ENCODE measurements at places on chromosomes 5 and 9.

- DNase-seq = no peak
- no peak overlapping the region for H3K4me3 ChIP-seq
- no peaks in the 10 kb centered on the region for H3K36me3 ChIP-seq
- H3K27ac ChIP-seq = no peak overlapping the region
- no peaks in the 10 kb centered on the region for H3K27me3 ChIP-seq
- H3K4me1 ChIP-seq = no peaks in the 10 kb centered on the region
Measured at GRCh38 chr5:159043590-159043989, 56.1 kb downstream of the EBF1 start.

GRCh38 chr5:180950291-180950949, 38.2 kb upstream of the BTNL3 start:
- H3K4me1 ChIP-seq = no peaks in the 10 kb centered on the region
- H3K4me3 ChIP-seq = no peak overlapping the region
- H3K27ac ChIP-seq = no peak overlapping the region
- peak; percentile 57 for DNase-seq

DNA sequence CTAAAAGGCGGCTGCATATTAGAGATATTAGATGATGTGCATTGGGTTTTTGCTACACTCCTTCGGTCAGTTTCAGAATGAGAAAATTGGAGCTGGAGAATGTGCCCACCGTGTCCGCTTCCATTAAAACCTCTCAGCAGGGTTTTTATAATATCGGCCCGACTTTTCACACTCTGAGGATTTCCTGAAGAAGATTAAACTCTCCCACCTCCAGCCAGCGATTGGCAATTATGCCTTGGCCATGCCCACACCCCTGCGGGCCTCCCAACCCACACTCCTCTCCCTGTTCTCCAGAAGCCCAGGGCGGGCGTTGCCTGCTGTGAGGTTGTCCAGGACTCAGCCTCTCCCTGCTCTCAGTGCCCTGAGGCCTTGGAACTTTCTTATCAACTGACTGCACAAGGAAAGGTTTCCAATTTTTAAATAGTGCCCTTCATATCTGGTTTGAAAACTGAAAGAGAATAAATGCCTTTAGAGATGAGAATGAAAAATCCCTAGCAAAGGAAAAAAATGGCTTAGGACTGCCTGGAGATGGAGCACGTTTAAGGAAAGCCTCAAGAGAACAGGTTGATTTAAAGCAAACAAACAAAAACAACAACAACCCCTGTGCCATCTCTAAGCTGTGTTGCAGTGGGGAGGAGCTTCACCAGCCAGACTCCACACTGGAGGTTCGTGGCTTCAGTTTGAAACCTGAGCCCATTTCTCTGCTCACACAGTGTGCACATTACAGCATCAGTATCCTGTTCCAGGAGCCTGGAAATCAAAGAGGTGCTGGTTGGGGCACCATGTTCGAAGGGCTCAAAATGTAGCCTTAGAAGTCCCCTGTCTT, 292.9 kb downstream of the NSG2 start:
- H3K4me3 ChIP-seq = no peak overlapping the region
- DNase-seq = peak; percentile 62
- H3K36me3 ChIP-seq = no peaks in the 10 kb centered on the region
- H3K4me1 ChIP-seq = peaks cover 30% of the 10 kb centered on the region

DNA sequence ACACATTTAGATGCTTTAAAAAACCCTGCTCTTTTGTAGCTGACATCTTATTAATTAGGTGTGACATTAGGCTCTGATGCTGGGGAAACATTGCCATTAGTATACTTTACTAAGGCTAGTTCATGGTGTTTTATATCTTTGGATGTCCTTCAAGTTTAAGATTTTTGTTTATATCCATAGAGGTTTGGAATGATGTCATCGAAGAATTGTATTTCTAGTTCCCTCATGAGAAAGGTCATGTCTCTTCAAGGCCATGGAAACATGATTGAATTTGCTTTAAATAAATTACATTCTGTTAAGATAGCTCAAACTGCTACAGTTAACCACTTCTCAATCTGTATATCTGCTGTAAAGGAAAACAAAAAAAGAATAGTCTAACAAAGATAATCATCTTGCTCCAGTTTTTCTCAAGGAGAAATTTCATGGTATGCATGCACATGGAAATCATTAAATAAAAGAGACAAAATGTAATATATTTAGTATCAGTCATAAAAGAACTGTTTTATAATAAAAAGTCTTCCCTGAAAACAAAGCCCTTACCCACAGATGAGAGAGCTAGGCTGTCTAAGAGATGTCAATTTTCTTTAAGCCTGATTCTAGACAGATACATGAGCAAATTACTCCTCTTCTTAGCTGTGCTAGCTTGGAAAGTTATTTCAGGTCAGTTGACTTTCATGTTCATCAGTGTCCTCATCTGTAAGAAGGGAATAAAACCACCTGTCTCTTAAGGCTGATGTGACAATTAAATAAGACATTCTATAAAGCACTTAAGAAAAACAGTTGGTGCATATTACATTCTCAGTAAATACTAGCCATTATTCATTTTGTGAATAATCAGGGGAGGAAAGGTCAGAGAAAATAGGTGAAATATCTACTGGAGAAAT, 25.0 kb upstream of the STARD4 start:
- H3K4me1 ChIP-seq = no peaks in the 10 kb centered on the region
- H3K27me3 ChIP-seq = no peaks in the 10 kb centered on the region
- no peak overlapping the region for H3K27ac ChIP-seq
- no peaks in the 10 kb centered on the region for H3K36me3 ChIP-seq

GRCh38 chr5:172281346-172281745, 2.2 kb downstream of the UBTD2 start:
- H3K27me3 ChIP-seq = no peaks in the 10 kb centered on the region
- H3K4me3 ChIP-seq = no peak overlapping the region
- peaks cover 4% of the 10 kb centered on the region for H3K4me1 ChIP-seq

- no peak overlapping the region for H3K27ac ChIP-seq
- H3K36me3 ChIP-seq = no peaks in the 10 kb centered on the region
- DNase-seq = no peak
- H3K27me3 ChIP-seq = no peaks in the 10 kb centered on the region
- peaks cover 6% of the 10 kb centered on the region for H3K4me1 ChIP-seq
Measured at GRCh38 chr9:107170801-107171200, 112.3 kb upstream of the RAD23B start.

- H3K36me3 ChIP-seq = peaks cover 6% of the 10 kb centered on the region
- no peaks in the 10 kb centered on the region for H3K4me1 ChIP-seq
- no peak overlapping the region for H3K4me3 ChIP-seq
- DNase-seq = no peak
- H3K27ac ChIP-seq = no peak overlapping the region
Measured at GRCh38 chr5:64759960-64760660, 8.4 kb downstream of the SREK1IP1 start.

GRCh38 chr5:118616281-118616680, 372.1 kb downstream of the DTWD2 start:
- H3K27me3 ChIP-seq = no peaks in the 10 kb centered on the region
- no peak overlapping the region for H3K4me3 ChIP-seq
- H3K36me3 ChIP-seq = no peaks in the 10 kb centered on the region
- no peaks in the 10 kb centered on the region for H3K4me1 ChIP-seq

- peak overlapping the region; percentile 38 for H3K27ac ChIP-seq
- peak; percentile 84 for DNase-seq
Measured at GRCh38 chr9:107276966-107277710, 5.9 kb upstream of the RAD23B start.

DNA sequence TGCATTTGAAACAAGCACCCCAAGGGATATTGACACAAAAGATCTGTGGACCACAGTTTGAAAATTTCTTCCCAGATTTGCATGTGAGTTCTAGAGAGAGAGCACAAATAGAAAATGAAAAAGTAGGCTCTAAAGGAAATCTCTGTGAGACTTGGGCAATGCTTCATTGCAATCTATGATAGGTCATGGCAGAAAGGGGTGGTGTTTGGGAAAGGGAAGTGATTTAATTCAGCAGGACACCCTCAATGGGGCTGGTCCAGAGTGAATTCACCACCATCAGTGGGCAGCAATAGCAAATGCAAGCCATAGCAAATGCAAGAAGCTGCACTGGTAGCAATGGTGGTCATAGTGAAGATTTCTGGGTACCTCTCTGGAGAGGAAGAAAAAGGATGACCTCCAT, 58.1 kb downstream of the ANKRD55 start:
- DNase-seq = no peak
- H3K4me1 ChIP-seq = peaks cover 3% of the 10 kb centered on the region
- no peaks in the 10 kb centered on the region for H3K36me3 ChIP-seq
- no peaks in the 10 kb centered on the region for H3K27me3 ChIP-seq
- no peak overlapping the region for H3K4me3 ChIP-seq

- H3K27ac ChIP-seq = no peak overlapping the region
- no peak overlapping the region for H3K4me3 ChIP-seq
- H3K36me3 ChIP-seq = no peaks in the 10 kb centered on the region
- H3K4me1 ChIP-seq = no peaks in the 10 kb centered on the region
Measured at GRCh38 chr9:15244001-15244441, 63.0 kb downstream of the TTC39B start.

- DNase-seq = no peak
- H3K4me3 ChIP-seq = no peak overlapping the region
- H3K4me1 ChIP-seq = peaks cover 7% of the 10 kb centered on the region
- no peak overlapping the region for H3K27ac ChIP-seq
- no peaks in the 10 kb centered on the region for H3K27me3 ChIP-seq
Measured at GRCh38 chr5:113052041-113052795, 75.6 kb downstream of the DCP2 start.

GRCh38 chr5:168714046-168714445, 134.9 kb upstream of the PANK3 start:
- H3K27ac ChIP-seq = no peak overlapping the region
- H3K36me3 ChIP-seq = peaks cover 4% of the 10 kb centered on the region
- H3K27me3 ChIP-seq = no peaks in the 10 kb centered on the region
- H3K4me1 ChIP-seq = peaks cover 11% of the 10 kb centered on the region
- no peak for DNase-seq

- no peaks in the 10 kb centered on the region for H3K36me3 ChIP-seq
- no peak overlapping the region for H3K4me3 ChIP-seq
- no peak overlapping the region for H3K27ac ChIP-seq
- no peak for DNase-seq
- H3K4me1 ChIP-seq = no peaks in the 10 kb centered on the region
Measured at GRCh38 chr5:134444941-134445471, 33.3 kb upstream of the CDKN2AIPNL start.

GRCh38 chr9:97651646-97652045, 18.0 kb downstream of the NCBP1 start:
- no peaks in the 10 kb centered on the region for H3K4me1 ChIP-seq
- no peak overlapping the region for H3K4me3 ChIP-seq
- peaks cover 22% of the 10 kb centered on the region for H3K36me3 ChIP-seq
- H3K27me3 ChIP-seq = no peaks in the 10 kb centered on the region

- no peak overlapping the region for H3K4me3 ChIP-seq
- no peaks in the 10 kb centered on the region for H3K27me3 ChIP-seq
- no peak overlapping the region for H3K27ac ChIP-seq
Measured at GRCh38 chr5:116543501-116543900, 31.1 kb downstream of the SEMA6A start.

DNA sequence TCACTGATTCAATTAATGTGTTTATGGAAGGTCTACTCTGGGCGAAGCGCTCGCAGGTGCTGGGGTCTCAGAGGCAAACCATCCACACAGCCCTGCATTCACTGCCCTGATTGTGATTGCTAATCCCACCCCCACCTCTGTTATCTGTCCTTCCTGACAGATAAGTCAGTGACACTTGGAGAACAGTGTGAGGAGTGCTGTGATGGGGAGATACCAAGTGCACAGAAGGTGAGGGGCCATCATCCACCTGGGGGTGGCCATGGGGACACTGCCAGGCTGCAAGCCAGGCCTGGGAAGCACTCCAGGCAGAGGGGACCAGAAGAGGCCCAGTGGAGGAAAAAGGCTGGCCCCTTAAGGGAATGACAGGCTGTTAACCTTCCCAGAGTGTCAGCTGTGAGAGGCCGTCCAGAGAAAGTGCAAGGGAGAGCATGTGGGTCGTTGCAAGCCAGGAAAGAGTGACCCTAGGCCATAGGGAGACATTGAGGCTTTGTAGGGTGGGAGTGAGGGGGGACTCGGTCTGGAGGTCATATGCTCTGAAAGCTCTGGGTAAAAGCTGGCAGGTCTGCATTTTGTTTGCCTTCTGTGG, 18.0 kb downstream of the IL9 start:
- H3K4me3 ChIP-seq = no peak overlapping the region
- no peak for DNase-seq
- H3K27ac ChIP-seq = no peak overlapping the region
- no peaks in the 10 kb centered on the region for H3K4me1 ChIP-seq
- no peaks in the 10 kb centered on the region for H3K36me3 ChIP-seq
- H3K27me3 ChIP-seq = no peaks in the 10 kb centered on the region

DNA sequence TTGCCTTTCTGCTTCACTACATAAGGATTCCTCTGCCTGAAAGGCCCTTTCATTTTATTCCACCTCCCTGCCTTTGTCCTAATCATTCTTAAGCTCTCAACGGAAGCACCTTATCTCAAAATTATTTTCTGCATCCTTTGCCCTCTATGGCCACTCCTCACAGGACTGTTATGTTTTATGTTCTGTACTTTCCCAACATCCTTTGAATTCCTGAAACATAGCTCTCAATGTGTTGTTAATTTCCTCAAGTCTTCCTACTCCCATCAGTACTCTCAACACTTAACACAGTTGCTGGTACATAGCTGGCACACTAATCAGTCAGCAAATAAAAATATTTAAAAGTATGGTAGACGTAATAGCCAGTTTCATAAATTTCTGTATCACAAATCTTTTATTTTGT, 193.0 kb downstream of the RFX3 start:
- DNase-seq = no peak
- H3K4me3 ChIP-seq = no peak overlapping the region
- H3K36me3 ChIP-seq = no peaks in the 10 kb centered on the region
- H3K4me1 ChIP-seq = no peaks in the 10 kb centered on the region

- H3K27me3 ChIP-seq = no peaks in the 10 kb centered on the region
- no peak for DNase-seq
- peaks cover 12% of the 10 kb centered on the region for H3K4me1 ChIP-seq
- H3K27ac ChIP-seq = no peak overlapping the region
Measured at GRCh38 chr9:135522931-135523330, 1.7 kb downstream of the LCN1 start.

GRCh38 chr5:126192226-126192625, 231.0 kb upstream of the GRAMD2B start:
- no peaks in the 10 kb centered on the region for H3K4me1 ChIP-seq
- no peak for DNase-seq
- no peak overlapping the region for H3K4me3 ChIP-seq
- H3K27me3 ChIP-seq = no peaks in the 10 kb centered on the region

DNA sequence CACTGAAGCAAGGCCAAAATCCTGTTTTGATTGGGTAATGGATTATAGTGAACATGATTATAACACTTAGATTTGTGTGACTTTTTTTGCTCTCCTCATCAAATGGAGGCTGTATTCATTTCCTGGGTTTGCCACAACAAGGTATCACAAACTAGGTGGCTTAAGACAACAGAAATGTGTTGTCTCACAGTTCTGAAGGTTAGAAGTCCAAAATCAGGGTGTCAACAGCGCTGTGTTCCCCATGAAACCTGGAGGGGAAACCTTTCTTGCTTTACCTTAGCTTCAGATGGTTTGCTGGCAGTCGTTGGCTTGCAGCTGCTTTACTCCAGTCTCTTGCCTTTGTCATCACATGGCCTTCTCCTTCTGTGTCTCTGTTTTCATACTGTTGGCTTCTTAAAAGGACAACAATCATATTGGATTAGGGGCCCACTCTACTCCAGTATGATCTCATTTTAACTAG, 32.4 kb downstream of the CDC42SE2 start:
- no peaks in the 10 kb centered on the region for H3K27me3 ChIP-seq
- H3K27ac ChIP-seq = no peak overlapping the region
- no peak overlapping the region for H3K4me3 ChIP-seq

Data from trophoblast cell (in vitro differentiated cells and primary cell).